Tibial artery (tissue), 4 donors: ENCODE measurements at places on chromosomes 12 and 14.
A peak's percentile ranks its signal among the peaks of the same experiment; 100 is the strongest.

DNA sequence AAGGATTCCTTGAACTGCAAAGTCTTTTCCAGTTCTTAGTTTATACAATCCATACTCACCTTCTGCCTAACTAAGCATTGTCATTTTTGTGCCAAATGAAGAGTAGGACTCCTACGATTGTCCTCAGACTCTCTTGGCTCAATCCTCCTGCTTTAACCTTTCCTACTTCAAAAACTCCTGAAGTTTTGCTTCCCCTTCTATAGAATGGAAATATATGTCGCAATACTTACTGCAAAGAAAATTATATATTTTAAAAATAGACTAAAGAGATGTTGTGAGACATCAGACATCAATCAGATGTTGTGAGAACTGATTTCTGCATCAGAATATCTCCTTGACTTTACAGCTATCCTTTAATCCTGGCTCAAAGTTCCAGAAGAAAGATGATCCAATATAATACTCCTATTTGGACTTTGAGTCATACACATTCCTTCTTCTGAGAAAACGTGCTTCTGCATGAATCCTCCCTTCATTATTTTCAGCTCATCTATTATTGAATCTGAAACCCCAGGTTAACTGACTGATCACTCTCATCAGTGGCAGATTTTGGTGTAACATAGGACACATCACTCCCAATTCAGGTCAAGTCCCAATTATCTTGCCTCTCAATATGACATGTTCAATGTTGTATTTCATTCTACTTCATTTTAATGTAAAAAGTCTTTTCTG lies 48.8 kb downstream of the A2M start:
- no peak for DNase-seq

DNA sequence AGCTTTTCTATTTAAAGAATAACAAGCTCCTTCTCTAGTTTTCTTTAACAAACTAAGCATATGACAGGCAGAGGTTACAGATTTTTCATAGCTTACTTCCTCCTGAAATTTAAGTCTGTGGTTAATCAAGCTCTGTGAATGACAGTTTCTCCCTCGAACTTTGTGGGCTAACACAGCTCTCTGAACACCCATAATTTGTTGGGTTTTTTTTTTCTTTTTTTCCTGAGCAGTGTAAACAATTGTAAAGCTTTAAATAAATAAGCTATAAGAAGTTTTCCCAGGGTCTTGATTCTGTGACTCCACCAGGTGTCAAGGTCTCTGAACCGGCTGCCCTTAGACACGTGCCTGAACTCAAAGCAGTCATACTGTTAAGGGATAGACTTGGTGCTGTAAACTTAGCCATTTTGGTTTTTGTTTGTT lies 128.1 kb upstream of the AMIGO2 start:
- DNase-seq = no peak

DNA sequence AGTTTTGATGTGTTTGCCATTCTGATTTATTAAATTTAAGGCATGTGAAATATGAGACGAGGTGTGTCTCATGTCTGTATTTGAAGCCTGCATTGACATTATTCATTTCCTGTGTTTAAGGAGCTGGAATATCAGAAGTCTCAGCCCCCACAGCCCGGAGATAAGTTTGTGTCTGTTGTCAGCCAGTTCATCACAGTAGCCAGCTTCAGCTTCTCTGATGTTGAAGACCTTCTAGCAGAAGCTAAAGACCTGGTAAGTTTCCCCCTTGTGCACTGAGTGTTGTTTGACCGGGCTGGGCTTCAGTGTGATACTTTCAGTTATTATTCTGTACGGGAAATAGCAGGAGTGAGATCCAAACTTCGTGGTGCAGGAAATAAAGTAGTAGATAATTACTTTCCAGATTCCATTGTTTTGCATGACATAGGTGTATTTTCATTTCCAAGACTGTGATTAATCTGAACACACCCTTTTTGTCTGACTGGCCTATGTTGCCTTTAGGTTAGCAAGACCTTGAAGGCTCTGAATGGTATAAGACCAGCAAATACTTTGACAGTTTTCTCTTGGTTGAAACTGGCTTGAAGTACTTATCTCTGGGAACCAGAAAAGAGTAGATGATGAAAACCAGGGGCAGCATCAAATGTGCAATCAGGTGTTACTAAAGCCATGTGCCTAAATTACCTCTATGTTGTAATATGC lies 101.5 kb downstream of the GPR135 start:
- DNase-seq = no peak

DNA sequence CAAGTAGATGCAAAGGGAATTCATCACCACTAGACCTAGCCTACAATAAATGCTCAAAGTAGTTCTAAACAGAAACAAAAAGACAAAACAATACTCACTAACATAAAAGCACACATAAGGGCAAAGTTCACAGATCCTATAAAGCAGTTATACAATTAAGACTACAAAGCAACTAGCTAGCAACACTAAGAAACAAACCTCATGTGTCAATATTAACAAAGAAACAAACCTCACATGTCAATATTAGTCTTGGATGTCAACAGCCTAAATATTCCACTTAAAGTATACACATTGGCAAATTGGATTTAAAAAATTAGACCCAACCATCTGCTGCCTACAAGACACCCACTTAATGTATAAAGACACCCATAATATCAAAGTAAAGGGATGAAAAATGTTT lies 152.7 kb downstream of the KCNK10 start:
- no peak for DNase-seq

GRCh38 chr14:30528119-30528518 lies 30.8 kb upstream of the G2E3 start:
- DNase-seq = no peak

DNA sequence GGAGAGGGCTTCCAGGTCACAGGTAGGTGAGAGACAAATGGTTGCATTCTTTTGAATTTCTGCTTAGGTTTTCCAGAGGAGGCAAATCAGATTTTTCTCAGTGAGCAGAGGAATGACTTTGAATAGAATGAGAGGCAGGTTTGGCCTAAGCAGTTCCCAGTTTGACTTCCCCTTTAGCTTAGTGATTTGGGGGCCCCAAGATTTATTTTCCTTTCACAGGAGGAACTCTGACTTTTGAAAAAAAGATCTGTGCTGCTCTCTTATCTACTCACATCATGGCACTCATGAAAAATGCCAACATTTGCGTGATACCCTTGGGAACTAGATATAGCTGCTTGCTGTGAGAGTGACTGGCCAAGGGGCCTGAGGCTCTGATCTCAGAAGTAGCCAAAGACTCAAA lies 58.0 kb upstream of the EVL start:
- DNase-seq = no peak

GRCh38 chr12:110224379-110225304 lies 56.4 kb upstream of the ATP2A2 start:
- peak; percentile 64 for DNase-seq

DNA sequence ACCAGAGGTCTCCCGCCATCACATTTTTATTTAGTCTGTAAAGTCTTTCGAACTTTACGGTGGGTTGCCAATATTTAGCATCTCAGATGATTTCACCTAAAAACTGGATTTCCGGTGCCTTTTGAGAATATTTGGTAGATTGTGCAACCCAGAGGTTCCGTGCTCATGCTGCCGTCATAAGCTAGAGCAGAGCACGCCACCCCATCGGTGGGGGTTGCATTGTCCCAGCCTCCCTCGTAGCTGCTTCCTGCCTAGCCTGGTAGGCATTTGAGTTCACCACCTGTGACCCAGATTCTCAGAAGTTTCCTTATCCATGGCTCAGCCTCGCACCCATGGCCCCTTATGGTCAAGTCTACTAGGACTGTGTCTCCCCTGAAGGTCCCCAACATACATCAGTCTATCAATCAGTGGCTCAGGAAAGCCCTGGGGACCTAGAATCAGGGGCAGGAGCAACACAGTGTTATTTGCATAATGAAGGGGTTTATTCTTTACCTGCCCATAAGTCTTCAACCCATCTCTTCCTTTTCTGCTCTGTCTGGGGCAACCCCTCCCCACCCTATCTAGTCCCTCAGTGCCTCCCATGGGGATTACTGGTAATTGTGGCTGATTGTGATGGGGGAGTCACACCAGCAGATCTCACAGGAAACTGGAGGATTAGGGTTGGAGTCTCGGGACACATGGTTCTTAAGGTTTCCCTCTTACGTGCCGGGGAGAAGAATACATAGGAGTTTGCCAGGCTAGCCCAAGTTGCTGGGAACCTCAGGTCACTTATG lies 152.3 kb downstream of the PHETA1 start:
- no peak for DNase-seq

- peak; percentile 94 for DNase-seq
Measured at GRCh38 chr12:6765634-6766581, at the start of gene PTMS. Gene PTMS (plus strand): TSS chr12:6766363. CDS start chr12:6766706, 343 bp downstream.

DNA sequence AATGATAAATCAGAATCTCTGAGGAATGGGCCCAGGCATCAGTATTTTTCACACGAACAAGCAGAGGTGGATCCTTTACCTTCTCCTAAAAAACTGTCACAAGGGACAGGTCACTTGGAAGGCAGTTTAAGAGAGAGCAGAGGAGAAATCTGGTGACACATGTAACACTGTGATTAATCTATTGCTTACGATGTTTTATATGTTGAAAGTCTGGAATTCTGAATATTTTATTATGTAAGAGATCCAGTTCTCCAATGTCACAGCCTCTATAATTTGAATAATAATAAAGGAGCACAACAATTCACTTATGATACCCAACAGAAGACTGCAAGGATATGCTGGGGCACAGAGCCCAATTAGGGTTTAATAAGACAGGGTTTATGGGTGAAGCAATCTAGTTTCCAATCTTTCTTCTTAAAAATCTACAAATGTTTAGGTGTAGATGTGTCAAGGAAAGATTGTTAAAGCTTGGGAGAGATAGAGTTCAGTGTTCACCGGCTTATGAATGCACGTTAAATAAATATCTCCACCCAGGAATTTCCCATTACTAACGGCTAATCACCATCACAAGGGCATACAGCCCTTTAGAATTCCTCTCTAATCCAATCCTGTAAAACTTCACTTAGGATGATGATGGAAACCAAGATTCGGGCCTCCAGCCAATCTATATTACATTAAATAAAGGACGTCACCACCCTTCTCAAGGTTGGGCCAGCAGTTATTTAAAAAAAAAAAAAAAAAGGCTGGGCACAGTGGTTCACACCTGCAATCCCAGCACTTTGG lies 23.4 kb downstream of the DUSP16 start:
- no peak for DNase-seq

GRCh38 chr12:49111206-49111605 lies 559 bp upstream of the LMBR1L start:
- no peak for DNase-seq

- DNase-seq = no peak
Measured at GRCh38 chr14:73747379-73748211, 33.4 kb upstream of the PNMA1 start.

- DNase-seq = no peak
Measured at GRCh38 chr14:91980157-91980556, 32.7 kb upstream of the FBLN5 start.

DNA sequence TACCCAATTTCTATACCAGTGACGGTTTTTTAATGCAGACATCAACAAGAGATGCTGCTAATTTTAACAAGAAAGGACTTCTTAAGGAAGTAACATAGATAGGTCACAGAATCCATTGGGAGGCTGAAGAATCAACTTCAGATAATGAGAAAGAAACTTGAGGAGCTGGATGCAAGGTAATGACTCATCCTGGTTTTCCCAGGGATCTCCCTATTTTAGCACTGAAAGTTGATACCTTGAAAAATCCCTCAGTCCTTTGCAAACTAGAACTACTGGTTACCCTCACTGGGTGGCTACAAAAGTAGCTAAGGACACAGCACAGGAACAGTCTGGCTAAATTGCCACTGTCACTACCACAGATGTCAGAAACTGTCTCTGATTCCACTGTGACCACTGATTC lies 561.9 kb downstream of the FLRT2 start:
- DNase-seq = no peak

DNA sequence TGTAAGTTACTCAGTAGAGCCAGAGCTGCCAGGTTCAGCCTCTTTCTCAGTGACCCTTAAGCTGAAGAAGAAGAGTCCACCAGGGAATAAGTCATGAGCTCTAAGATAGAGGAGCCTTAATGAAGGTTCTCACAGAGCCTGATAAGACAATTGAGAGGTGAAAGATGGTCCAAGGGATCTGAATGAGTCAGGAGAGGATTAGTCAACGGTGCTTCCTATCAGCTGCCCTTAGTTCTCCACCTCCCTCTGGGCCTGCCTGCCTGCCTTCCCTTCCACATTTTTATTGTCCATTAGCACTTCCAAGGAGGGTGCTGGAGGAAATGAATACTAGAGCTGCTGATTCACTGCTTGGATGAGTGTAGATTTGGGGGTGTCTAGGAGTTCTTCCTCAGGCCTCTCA lies 161.7 kb upstream of the RMST start:
- DNase-seq = no peak

DNA sequence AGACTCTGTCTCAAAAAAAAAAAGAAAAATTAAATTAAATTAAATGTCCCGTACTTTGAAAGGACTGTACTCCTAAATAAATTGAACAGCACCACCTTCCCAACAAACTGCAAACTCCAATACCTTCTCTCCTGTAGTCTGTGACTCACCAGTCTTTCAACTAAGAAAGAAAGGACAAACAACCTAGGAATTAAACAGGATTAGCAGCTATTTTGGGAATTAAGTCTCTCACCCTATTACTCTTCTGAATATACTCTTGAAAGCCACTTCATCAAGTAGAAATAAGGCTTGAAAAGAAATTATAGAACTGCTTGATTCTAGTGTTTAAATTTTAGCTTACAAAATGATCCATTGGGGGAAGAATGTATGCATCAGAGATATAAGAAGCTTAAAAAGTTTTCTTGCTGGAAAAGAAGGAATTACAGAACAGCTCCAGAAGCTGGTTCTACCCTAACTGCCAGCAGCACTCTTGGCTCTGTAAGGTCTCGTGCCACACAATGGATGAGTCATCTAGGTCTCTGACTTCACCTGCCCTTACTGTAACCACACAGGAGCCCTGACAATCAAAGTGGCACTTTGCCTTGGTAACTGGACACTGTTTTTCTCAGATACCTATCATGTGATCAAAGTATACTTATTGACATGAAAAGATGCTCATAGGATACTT lies 57.0 kb upstream of the CERS5 start:
- no peak for DNase-seq

DNA sequence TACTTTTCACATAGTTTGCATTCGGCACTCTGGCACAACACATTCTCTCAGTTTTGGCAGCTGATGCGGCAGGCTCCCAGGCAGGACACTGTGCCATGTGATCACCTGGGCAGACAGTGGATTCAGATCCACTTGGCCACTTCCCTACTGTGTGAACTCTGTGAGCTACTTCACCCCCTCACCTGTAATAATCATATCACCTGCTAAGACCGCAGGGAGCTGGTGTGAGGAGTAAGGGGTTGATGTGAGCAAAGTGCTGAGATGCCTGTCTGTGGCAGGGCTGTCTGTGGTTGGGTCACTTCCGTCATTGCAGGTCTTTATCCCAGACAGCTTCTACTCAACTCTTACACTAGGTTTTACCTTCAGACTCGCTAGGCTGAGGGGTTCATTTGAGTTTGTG lies 50.4 kb upstream of the AMN start:
- no peak for DNase-seq

GRCh38 chr12:53995002-53995377 lies 5.0 kb upstream of the HOXC9 start:
- no peak for DNase-seq

DNA sequence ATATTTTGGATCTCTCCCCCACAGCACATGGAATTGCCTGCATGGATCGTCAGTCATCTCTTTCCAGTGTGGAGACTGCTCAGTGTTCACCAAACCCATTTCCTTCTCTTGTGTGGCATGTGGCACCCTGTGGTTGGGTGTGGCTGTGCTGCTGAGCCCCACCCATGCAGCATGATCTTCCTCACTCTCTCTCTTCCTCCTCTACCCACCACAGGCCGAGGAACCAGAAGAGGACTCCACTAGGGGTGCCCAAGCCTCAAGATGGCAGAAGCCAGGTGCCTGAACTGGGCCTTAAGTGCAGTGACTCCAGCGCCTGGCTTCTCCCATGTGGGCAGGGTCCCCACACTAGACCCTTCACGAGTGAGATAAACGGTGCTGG lies 66.8 kb upstream of the GPR68 start:
- no peak for DNase-seq

- peak; percentile 28 for DNase-seq
Measured at GRCh38 chr12:84070292-84070691, 842.3 kb downstream of the SLC6A15 start.
